ENCODE measurements at places on chromosomes 11 and 22.

DNA sequence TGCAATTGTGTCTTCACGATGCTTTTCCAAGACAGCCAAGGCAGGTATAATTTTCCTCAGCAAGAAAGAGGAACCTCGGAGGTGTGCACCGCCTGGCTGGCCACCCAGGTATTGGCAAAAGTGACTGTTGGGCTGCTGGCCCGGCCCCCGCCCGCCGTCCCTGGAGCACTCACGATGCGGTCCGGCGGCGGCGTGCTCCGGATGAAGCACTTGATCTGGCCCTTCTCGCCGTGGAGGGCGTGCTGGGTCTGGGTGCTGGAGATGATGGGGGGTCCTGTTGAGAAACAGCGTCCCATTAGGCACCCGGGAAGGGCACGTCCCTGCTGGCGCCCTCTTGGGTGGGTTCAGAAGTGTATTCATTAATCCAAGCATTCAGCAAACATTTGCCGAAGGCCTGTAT is 84.8 kb downstream of the ST3GAL4 start:
- DNase-seq: no peak

GRCh38 chr11:19957294-19957943 is 202.9 kb downstream of the DBX1 start:
- DNase-seq: no peak

DNA sequence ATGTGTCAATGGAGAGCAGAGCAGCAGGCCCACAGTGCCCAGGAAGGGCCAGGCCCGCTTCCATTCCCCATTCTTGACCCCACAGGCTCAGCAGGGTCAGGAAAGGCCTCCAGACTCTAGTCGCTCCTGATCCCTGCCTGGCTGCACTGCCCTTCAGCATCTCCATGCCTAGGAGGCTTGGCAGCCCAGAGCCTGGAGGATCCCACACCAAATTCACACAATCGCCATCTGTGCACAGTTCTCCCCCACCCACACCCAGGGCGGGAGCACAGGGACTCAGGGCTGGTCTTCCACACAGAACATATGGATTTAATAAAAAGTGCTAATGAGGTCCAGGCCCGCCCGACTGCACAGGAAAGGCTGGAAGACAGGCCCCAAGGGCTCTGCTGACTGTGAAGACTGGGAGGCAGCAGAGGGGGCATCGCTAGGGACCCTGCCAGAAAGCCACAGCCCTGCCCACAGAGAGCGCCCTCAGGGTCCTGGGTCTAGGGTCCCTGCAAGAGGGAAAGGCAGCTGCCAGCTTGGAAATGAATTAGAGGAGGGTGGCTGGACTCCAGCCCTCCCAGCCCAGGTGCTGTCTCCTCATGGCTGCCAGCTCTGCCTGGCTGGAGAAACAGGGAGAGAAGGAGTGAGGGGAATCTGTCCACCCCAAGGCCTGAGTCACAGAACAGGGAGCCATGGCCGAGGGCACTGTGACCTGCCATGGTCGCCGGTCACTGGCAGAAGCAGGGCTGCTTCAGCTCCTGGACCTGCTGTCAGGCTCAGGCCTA is 39.7 kb downstream of the DKK3 start:
- DNase-seq: no peak

GRCh38 chr11:34165786-34166555 is 60.5 kb downstream of the NAT10 start:
- DNase-seq: no peak

- DNase-seq: no peak
Measured at GRCh38 chr11:41522391-41522790, 62.9 kb upstream of the LRRC4C start.

- no peak for DNase-seq
Measured at GRCh38 chr11:10609636-10610035, 41.2 kb upstream of the LYVE1 start.

- DNase-seq: no peak
Measured at GRCh38 chr22:24068377-24068680, 57.2 kb downstream of the CABIN1 start.

DNA sequence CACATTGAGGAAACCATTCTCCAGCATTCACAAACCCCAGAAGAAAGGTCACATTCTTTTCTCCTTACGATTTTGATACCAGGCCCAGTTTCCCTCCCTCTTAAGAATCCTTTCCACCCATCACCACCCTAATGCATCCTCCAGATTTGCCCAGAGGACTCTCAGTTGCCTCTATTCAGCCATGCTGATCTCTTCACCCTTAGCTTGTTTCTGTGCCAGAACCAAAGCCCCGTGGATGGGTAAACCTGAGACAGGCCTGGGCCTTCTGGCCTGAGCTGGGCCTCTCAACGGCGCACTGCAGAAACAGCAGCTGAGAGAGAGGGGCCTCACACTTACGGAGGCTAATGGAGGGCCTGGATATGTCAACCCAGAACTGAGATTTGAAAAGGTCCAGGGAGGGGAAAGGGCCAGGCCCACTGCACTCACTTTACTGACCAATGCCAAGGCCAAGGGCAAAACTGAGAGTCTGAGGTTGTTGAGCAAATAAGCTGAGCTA is 32.2 kb upstream of the OAF start:
- no peak for DNase-seq

GRCh38 chr11:120785576-120785975 is 238.3 kb upstream of the TBCEL start:
- no peak for DNase-seq

- no peak for DNase-seq
Measured at GRCh38 chr22:28903729-28904128, 20.4 kb downstream of the ZNRF3 start.

GRCh38 chr11:78195917-78196560 is 7.3 kb downstream of the USP35 start:
- no peak for DNase-seq

- DNase-seq: no peak
Measured at GRCh38 chr11:76663486-76663810, 7.1 kb downstream of the LRRC32 start.

DNA sequence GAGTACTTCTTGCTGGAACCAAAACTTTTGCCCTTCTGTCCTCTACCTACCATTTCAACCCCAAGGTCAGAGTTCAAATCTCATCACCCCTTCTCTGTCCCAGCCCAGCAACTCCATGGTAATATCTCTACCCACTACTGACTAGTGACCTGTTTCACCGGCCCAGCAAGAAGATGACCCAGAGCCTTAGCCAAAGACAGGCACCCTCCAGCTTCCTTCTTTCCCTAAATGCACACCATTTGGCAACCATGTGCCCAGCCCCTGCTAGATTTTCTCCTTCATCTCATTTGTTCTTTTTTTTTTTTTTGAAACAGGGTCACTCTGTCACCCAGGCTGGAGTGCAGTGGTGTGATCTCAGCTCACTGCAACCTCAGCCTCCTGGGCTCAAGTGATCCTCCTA is 14.9 kb downstream of the ARAP1 start:
- DNase-seq: no peak

DNA sequence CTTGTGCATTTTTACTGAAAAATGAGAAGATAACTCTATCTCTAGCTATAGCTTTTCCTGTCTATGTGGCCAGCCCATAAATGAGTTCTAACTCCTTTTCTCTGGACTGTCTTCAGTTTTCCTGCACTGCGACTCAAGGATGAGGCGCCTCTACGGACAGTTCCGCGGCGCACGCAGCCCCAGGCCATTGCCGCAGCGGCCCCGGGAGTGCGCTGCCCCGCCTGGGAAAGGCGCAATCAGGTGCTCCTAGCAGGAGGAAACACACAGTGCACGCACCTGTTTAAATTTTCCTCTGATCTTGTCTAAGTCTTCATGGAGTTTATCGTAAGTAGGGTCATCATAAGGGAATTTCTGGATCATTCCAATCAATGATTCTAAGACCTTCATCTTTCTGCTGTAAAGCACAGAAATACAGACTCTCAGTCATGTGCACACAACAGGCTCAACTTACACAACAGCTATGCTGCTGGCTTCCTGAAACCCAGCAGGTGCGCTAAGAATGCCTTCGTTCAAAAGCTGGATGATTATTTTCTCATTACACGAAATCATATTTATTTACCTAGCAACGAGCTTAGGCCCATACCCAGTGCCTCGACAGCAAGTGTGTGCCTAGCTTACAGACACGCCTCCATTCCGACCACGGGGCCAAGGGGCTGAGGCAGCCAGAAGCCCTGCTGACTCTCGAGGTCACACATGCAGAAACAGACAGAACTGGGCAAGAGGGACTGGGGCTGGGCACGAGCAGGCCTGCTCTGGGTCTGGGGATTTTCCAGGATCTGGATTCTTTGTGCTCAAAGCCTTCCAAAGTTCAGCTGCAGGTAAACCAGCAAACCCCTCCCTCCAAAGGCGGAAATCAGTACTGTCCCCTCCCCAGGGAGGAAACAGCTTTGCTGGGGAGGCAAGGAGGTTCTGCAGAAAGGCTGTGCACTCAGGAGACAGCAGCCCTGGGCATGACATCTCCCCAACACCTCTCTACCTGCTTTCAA is 7.2 kb downstream of the LTO1 start:
- DNase-seq: no peak

- no peak for DNase-seq
Measured at GRCh38 chr11:125341676-125342075, 154.4 kb downstream of the FEZ1 start.

All from Kasumi-1 (cell line).